ENCODE measurements at places on chromosomes 3 and 15.

GRCh38 chr3:15332405-15333098, at the start of gene SH3BP5:
SH3BP5 (minus strand) TSS chr3:15332586; CDS start chr3:15332408, 178 bp downstream.
- peak; percentile 85 for DNase-seq

DNA sequence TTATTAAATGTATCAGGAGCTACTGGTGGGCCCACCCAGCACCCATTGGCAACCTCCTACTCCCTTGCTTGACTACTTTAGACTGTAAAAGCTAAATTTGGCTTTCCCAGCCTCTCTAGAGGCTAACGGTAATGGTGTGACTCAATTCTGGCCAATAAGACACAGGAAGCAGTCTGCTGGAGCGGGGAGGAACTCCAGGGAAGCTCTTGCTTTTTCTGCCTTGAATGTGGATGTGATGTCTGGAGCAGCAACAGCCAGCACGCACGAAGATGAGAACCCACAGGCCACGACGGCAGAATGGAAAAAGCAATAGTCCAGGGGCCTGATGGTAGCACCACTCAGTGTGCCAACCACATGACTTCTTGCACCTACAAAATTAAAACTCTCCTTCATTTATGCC, 39.9 kb downstream of the RAB6B start:
- DNase-seq, result no peak

- peak; percentile 41 for DNase-seq
Measured at GRCh38 chr3:71930056-71930991, 145.4 kb upstream of the PROK2 start.

DNA sequence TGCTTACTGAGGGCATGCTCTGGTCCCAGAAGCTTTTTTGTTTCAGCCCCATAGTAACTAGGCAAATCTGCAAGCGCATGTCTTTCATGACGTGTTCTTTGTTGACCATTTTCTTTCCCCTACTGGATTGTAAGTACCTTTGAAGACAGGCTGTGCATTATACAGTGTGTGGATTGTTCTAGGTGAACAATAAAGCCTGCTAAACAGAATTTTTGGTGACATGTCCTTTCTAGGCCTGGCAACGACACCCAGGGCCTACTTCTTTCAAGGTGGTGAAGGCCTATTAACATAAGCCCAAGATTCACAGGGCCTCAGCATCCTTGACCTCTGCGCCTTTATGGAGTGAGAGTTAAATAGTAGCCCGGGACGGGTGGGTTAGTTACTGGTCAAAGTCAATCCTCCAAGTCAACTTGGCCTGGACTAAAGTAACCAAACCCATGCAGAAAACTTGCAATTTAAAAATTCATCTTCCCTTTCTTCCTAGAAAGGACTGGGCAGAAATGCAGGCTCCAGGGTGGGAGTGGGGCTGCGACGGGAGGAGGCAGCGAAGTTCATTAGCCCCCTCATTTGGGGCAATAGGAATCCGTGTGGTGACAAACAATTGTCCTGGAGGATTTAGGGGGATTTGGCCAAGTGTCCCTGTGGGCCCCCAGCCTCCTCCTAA, 37.6 kb upstream of the TRIM71 start:
- DNase-seq, result no peak

GRCh38 chr3:8629151-8630021, 15.2 kb downstream of the SSUH2 start:
- peak; percentile 58 for DNase-seq

- no peak for DNase-seq
Measured at GRCh38 chr3:150734795-150735119, 28.2 kb downstream of the SIAH2 start.

DNA sequence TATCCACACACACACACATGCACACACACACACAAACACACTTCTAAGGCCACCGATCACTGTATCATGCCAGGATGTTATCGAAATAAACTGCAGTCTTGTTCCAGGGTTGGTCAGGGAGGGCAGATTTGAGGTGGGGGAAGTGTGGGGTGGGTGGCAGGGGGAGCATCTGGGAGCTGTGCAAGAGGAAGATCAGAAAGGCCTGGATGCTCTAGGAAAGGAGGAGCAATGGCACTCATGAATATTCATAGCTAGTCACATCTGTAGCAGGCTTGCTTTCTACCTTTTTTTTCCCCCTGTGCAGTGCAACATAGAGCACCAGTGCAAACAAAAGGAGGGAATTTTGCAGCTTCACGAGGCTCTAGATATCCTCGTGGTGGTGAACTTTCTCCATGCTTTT, 84.9 kb downstream of the MEIS2 start:
- no peak for DNase-seq

- DNase-seq, result no peak
Measured at GRCh38 chr3:33659856-33660434, 58.1 kb downstream of the CLASP2 start.

DNA sequence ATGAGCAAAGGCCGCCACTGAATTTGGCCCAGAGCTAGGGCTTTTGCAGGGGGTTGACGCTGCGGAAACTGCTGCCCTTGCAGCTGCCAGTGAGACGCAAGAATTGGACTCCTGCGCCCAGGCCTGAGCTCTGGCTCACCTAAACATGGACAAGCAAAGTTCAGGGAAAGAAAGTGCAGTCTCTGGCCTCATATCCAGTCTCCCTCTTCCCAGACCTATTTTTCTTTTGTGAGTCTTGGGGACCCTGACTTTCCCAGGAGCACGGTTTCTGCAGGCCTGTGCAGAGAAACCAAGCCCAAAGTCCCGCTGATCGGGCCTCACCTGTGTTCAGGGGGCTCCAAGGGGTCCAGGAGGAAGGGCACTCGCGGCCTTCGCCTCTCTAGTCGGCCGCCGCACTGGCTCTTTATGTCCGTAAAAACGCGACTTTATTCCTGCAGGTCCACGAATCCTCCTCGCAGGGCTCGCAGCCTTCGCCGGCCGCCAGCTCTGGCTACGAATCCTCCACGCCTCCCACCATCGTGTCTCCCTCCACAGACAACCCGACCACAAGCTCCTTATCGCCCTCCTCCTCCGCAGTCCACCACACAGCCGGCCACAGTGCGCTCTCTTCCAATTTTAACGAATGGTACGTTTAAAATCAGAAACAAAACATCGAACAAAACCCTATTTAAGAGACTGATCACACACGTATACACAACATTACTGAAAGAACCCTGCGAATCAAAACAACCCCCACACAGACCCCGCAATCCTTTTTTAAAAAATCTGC, 3.9 kb downstream of the ZIC1 start:
- DNase-seq, result no peak

GRCh38 chr3:14262212-14262611, 83.6 kb downstream of the LSM3 start:
- no peak for DNase-seq

GRCh38 chr15:101198800-101199199, 53.0 kb downstream of the CHSY1 start:
- no peak for DNase-seq

DNA sequence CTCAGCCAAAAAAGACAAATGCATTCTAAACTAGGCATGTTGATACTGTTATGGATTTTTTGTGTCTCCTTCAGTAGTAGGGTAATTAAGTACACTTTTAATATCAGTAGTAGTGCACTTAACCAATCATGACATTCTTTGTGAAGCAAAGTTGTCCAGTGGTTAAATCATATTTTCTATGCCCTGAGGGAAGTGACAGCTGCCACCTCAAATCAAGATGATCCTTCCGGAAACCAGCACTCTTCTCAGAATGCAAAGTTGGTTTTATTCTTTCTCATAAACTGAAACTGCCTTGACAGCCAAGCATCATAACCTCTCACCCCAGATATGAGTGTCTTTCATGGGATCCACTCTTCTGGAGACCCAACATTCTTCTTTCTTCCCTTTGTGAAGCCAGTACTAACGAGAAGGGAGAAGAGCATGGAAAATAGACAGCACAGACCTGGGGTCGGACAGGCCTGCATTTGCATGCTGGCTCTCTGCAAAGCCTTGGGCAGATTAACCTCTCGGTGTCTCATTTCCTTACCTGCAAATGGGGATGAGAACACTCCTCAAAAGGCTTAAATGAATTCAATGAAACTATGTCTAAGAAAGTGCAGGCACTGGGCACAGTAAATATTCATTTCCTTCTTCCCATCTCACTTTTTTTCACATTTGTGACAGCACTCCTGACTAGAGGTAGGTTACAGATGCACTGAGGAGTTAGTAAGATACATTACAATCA, 13.2 kb downstream of the AAGAB start:
- DNase-seq, result no peak

GRCh38 chr15:67670647-67671305, 128.3 kb downstream of the MAP2K5 start:
- no peak for DNase-seq

DNA sequence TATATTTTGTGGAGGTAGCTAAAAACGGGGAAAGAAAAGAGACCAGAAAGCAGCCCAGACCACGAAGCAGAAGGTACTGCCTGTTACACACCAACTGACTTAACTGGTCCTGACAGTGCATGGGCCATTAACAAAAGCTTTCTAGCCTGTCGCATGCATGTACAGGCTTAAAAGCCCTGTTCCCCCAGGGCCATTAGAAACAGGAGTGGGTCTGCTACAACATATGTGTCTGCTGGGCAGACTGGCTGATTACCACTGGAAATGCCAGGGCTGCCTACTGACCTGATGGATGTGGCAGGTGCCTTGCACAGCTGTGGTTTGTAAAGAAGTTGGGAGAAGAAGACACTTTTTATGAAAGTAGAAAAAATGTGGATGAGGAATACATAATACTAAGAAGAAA, 137.4 kb downstream of the GAP43 start:
- DNase-seq, result no peak

DNA sequence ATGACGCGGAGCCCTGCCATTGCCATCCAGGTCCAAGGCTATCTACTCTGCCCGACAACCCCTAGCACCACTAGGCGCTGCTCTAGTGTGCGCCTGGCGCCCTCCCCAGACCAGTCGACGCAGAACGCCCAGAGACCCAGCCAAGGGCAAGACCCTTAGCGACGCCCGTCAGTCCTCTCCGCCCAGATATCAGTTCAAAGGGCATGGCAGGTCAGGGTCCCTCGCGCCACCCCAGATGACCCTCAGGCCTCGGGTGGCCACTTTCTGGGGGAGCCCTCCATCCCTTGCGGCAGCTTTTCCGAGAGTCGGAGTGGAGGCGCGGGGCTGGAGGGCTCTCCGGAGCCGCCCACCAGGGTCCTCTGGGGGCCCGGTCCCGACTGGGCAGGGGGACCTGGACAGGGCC, 371 bp upstream of the CLSTN2 start:
- peak; percentile 78 for DNase-seq

GRCh38 chr15:58049520-58050227, 15.8 kb downstream of the ALDH1A2 start:
- no peak for DNase-seq

DNA sequence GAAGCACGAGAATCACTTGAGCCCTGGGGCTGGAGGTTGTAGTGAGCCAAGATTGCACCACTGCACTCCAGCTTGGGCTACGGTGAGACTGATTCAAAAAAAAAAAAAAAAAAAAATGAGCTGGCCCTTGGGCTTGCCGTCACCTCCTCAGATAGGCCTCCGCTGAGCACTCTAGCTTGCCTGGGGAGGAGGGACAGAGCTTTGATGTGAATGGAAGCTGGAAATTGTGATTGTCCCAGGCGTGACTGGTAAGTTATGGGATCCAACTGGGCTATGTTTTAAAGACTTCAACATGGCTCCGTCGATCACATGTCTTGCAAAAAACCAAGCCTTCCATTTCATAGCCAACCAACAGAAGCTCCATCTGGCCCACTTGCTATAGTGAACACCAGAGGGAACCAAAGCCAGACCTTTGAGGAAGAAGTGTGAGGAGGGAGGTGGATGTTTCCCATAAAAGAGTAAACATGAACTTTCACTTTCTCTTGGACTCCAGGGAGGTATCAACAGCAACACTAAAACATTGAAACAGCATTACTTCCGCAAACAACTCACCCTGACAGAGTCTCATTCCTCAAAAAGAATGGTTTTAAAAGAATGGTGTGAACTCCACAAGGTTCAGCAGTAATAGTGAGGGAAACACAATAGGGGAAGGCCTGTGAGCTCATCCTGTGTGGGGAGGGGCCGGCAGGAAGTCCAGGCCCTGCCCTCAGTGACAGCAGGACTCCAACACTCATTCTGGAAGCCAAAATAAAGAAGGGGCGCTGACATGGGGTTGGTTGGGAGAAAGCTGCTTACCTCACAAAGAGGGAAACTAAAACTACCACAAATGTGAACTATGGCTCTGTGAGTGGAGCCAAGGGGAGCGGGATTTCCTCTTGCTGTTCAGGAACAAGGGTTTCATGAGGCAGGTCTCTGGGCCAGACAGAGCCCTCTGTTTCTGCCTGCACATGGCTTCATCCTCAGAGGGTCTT, 59.2 kb upstream of the IL12A start:
- DNase-seq, result peak; percentile 52

GRCh38 chr3:183980403-183980802, 37.3 kb downstream of the ABCC5 start:
- no peak for DNase-seq

DNA sequence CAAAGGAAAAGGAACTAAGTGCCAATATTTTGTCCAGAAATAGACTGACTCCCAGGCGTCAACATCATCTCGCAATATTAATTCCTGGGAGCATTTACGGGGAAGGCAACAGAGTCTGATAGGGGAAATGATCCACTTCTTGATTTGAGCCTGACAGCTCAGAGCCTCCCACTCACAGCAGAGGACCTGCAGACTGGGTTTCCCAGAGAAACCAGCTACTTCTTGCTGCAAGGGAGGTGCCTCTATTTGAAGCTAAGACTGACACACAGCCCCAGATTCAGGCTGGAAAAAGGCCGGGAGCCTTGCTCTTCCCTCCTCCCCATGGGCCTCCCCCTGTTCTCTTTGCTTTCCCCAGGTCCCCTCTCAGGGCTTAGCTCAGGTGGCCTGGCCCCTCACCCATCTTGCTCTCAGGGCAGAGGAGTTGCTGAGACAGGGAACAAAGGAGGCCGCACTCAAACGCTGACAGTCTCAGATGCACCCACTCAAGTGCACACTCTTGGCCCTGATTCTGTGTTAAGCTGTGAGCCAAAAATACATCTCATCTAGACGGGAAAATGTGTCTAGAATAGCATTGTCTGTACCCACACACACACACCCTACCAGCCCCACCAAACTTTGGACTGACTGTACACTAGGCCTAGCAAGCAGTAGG, 49.8 kb upstream of the DCLK3 start:
- DNase-seq, result peak; percentile 22

DNA sequence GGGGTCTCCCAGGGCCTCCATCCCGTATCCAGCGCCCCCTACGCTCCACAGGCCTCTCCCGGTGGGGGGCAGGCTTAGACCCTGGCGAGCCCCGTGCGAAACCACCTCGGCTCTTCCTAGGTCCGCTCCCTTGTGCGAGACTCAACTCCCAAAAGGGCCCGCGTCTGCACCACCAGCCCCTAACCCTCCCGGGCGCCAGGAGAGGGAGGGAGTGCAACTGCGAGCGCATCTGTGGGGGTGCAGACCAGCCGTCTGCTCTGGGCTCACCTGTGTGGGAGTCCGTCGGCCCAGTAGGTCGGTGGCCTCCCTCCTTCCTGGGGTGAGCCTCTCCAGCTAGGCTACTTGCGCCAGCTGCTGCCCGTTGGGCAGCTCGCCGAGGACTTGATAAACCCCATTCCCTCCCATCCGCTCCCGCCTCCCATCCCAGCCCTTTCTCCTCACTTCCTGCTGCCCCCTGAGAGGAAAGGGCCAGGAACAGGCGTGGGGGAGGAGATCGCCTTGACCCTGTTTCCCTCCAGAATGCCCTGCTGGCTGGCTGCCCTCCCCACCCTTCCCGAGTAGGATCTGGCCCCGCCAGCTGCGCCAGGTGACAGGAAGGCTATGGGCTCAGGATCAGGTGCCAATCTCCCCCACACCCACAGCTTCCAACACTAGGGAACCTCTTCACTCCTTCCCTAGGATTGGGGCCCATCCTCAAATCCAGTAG, at the start of gene HYAL2:
TSS of gene HYAL2 (minus strand) at position 360 of the 706 bp plus-strand sequence. CDS start 2,256 bp downstream, outside the sequence.
- DNase-seq, result peak; percentile 88

Data from left cardiac atrium (tissue), 4 donors.